ENCODE measurements at places on chromosomes 2 and 18. TPM values are rescaled to one million over a fixed set of nuclear protein-coding genes. Genes with fewer than 3 reads are reported as not detected.

The CHRNA1 gene
- polyA plus RNA-seq = not detected

The DPP4 gene
- 4.1 TPM for polyA plus RNA-seq

The NPPC gene
- 0.36 TPM for polyA plus RNA-seq

The PAX8 gene
- 1.00 TPM for polyA plus RNA-seq

The TPO gene
- polyA plus RNA-seq = not detected

All from aorta (tissue), 5 donors.